ENCODE measurements at places on chromosomes 5 and 9.

GRCh38 chr9:12988258-12988657 lies 213.4 kb downstream of the LURAP1L start:
- DNase-seq = no peak

- DNase-seq = no peak
Measured at GRCh38 chr5:132222649-132223038, 5.0 kb downstream of the P4HA2 start.

GRCh38 chr9:121557581-121558447 lies 58.2 kb upstream of the GGTA1 start:
- no peak for DNase-seq

GRCh38 chr5:100479079-100479688 lies 56.0 kb upstream of the FAM174A start:
- peak; percentile 35 for DNase-seq

GRCh38 chr9:115400796-115401195 lies 282.8 kb upstream of the TNC start:
- DNase-seq = no peak

DNA sequence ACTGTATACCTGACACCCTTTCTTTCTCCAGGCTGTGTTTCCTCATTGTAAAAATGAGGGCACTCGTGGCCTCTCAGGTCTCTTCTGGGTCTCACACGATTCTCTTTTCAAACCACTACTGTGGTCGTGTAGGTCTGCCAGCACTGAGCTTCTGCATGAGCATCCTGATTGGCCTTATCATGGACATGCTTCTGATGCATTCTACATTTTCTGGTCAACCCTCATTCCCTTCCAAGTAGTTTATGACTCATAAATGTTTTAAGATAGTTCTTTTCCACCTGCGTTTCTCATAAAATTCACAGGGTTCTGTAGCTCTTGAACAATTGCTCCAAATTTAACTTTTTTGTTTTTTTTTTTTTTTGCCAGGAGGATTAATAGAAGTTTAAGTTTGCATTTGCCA lies 294.8 kb downstream of the KCTD16 start:
- no peak for DNase-seq

- no peak for DNase-seq
Measured at GRCh38 chr5:56567278-56567677, 248.1 kb upstream of the MAP3K1 start.

DNA sequence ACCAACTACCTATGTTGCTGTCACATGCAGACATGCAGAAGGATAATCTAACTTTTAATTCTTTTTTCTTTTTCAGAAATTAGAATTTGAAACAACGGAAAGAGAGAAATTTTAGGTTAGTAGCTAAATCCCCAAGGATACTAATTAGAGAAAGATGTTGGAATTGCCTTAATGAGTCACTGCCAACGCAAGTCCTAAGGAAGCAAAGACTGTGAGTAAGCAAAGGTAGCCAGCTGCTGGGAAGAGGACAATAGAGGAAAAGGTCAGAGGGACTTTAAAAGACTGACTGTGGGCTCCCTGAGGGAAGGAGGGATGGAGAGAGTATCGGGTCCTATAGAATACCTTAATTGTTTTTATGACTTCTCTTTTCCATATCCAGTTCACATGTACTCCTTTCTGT lies 461.9 kb upstream of the PAPPA start:
- DNase-seq = no peak

GRCh38 chr5:132466433-132467286 lies 23.9 kb downstream of the IRF1 start:
- peak; percentile 88 for DNase-seq

GRCh38 chr5:1656271-1656975 lies 132.7 kb upstream of the LPCAT1 start:
- DNase-seq = no peak

DNA sequence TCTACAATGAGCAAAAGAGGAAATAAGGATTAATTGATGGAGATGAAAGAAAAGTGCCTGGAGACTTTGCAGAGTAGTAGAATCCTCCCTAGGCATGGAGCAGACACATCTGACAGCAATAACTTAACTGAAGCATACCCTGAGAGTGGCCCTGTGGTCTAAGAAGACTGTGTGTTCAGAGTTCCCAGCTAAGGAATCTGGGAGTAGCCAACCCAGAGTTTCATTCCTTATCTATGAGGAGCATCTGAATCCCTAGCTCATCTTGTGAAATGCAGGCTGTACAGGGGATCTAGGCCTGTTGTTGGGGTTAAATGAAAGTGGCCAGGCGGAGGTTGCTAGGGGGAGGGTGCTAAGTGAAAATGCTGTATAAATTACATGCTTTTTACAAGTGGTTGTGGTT lies 233.1 kb upstream of the FBXL7 start:
- no peak for DNase-seq

- DNase-seq = no peak
Measured at GRCh38 chr9:78775696-78776295, 478.9 kb downstream of the PSAT1 start.

GRCh38 chr9:37715991-37716505 lies 37.6 kb upstream of the TRMT10B start:
- DNase-seq = no peak

DNA sequence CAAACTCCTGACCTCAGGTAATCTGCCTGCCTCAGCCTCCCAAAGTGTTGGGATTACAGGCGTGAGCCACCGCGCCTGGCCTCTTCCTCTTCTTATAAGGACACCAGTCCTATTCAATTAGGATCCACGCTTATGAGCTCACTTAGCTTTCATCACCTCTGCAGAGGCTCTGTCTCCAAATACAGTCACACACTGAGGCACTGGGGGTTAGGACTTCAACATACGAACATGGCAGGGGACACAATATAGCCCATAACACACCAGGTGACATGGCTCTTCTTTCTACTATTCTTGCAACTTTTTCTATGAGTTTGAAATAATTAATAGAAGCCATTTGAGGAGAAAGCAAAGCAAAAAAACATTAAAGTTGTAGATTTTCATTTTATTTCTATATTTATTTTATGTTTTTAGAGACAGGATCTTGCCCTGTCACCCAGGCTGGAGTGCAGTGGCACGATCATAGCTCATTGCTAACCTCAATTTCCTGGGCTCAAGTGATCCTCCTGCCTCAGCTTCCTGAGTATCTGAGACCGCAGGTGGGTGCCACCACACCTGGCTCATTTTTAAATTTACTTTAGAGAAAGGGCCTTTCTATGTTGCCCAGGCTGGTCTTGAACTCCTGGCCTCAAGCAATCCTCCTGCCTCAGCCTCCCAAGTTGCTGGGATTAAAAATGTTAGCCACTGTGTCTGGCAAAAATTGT lies 6.0 kb upstream of the PRRT1B start:
- DNase-seq = peak; percentile 55

DNA sequence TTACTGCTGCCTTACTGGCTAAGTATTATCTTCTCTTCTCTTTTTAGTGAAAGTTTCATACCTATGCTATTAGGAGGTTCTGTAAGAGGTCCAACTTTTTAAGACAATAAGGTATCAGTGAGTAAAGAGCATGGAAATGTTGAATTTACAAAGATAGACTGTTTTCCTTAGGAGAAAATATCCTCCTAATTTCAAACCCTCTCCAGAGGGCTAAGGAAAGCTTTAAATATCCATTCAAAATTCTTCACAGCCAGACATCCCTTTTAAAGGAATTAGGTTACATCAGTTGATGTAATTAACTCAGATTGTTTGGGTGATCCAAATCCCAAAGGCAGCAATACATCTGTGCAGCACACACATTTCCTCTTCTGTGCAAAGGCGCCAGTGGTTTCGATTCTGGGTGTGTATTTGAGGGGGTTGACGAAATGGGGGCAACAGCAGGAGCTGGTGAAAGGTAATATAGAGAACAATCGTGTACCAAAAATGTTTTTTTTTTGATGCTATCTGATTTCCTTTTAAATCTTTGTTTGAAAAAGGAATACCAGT lies 273.8 kb upstream of the RPS23 start:
- DNase-seq = no peak

DNA sequence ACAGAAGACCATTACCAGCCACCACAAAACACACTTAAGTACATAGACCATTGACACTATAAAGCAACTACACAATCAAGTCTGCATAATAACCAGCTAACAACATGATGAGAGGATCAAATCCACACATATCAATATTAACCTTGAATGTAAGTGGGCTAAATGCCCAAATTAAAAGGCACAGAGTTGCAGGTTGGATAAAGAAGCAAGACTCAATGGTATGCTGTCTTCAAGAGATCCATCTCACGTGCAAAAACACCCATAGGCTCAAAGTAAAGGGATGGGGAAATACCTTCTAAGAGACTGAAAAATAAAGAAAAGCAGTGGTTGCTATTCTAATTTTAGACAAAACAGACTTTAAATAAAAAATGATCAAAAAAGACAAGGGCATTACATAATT lies 113.6 kb upstream of the CD180 start:
- no peak for DNase-seq

DNA sequence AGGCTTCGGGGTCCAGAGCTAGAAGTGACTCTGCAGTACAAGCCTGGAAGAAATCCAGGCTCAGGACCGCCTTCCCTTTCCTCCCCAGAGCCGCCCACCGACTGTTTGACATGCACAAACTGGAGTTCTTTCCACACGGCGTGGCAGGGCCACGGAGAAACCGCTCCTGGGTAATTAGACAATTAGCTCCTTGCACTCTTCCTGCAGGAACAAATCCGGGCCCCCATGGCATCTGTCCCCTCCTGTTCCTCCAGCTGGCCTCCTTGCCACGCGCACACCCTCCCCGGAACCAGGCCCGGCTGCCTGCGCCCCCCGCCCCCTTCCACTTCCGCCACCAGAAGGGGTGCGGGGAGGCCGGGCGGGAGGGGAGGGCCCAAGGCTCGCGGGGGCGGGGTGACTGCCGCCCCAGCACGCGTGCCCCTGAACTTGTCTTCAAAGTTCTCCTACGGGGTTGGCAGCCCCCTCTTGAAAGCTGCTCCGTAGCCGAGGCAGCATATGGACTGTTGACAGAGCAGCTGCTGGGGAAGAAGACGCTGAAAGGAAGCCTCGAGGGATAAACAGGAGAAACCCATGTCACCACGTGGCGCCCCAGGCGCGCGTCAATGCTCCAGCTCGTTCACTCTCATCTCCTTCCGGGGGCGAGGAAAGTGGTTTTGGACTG lies 74.3 kb downstream of the SEC61B start:
- DNase-seq = peak; percentile 25

- no peak for DNase-seq
Measured at GRCh38 chr5:138226910-138227309, 13.8 kb upstream of the CDC23 start.

DNA sequence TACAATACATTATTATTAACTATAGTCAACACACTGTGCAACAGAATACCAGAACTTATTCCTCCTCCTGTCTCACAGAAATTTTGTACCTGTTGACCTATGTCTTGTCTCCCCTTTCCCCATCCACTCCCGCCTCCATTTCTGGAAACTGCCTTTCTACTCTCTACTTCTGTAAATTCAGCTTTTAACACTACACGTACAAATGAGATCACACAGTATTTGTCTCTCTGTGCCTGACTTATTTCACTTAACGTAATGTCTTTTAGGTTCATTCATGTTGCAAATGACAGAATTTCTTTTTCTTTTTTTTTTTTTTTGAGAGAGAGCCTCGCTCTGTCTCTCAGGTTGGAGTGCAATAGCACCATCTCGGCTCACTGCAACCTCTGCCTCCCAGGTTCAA lies 19.5 kb downstream of the MEF2C start:
- DNase-seq = no peak

DNA sequence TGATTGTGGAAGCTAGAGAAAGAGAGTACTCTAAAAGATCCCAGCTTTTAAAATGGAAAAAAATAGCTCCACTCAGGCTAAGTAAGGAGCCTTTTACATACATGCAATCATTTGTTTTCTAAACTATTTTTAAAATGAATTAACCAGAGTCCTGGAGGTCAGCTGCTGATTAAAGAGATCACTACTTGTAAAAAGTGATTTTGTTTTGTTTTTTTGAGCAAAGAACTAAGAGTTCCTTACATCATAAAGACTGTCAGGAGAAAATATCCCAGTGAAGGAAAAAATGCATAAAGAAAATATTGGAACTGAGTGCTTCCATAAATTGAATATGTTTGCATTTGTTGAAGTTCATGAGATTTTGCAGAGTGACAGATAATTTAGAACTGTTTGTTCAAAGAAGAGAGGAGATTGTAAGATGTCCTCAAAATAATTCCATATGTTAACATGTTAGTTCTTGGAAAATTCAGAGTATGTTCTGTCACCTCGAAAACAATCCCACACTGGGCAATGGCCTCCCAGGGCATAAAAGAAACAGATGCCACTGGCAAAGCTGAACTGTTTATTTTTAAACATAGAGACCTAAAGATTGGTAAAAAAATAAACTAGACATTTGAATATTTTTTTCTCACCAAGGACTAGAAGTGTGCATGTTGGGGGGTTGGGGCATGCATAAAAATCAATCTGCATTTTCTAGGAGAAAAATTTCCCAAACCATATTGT lies 264.7 kb downstream of the NPR3 start:
- no peak for DNase-seq

DNA sequence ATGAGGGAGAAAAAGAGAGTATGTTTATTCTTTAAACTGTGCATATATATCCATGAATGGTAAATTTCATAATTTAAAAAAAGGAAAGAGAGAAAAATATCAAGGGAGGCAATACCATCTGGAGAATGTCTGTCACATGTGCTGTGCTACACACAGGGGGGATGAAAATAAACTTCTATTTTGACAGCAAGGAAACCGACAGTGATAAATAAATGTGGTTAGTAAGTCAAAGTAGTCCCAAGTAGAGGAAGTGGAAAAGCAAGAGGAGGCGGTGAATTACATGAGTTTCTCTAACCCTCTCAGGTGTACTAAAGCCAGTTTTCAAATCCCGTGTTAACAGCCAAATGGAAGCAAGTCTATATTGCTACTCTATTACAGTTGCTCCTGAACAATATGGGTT lies 83.3 kb downstream of the ICE1 start:
- DNase-seq = no peak

- no peak for DNase-seq
Measured at GRCh38 chr5:172846677-172847076, 12.6 kb downstream of the ERGIC1 start.

DNA sequence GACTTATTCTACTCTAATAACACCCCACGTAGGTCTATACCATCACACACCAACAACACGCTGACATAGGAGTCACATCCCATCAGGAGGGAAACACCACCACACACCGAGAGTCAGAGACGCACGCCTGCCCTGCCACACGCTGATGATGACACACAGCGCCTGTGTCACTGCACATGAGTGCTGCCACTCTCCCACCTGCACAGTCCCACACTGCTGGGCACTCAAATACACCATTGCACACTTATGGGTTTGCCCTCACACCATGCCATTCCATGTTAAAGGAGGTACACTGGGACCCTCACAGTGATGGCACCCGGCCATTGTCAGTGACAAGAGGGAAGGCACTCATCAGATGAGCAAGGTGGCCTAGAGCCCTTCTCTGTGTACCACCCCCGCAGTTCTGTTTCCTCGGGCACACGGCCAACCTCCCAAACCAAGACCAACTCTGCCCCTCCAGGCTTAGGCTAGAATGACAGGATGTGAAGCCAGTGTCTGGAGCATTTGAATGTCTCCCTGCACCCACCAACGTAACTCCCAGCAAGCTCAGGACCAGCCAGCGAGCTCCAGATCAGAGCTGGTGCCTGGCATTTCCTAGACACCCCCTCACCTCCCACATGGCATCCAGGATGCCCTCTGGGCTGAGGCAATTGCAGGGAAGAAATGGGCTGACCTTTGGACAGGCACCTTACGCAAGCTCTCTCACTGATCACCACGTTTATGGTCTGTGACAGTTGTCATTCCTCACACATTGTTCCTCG lies 3.6 kb upstream of the CPLX2 start:
- no peak for DNase-seq

- no peak for DNase-seq
Measured at GRCh38 chr5:168651648-168652047, 72.5 kb upstream of the PANK3 start.

Data from CD4-positive, alpha-beta T cell treated with Interleukin-17A for 1 hour (primary cell).